ENCODE measurements at places on chromosomes 6 and 20. TPM values are rescaled to one million over a fixed set of nuclear protein-coding genes. Genes with fewer than 3 reads are reported as not detected.

ZNF831 gene
- total RNA-seq, result 9.7 TPM

OGFRL1 gene
- total RNA-seq, result 9.8 TPM

HSPA12B gene
- not detected for total RNA-seq

C6orf132 gene
- total RNA-seq, result not detected

UBE3D gene
- total RNA-seq, result 5.1 TPM

BPIFB4 gene
- not detected for total RNA-seq
